Lung (tissue), 17 donors: ENCODE measurements at places on chromosomes 3 and 15. TPM values are rescaled to one million over a fixed set of nuclear protein-coding genes. Genes with fewer than 3 reads are reported as not detected.

GRCh38 chr3:156725682-156726081, 51.3 kb downstream of the TIPARP start:
- no peaks in the 10 kb centered on the region for H3K27me3 ChIP-seq
- H3K4me1 ChIP-seq = peaks cover 6% of the 10 kb centered on the region
- no peak overlapping the region for H3K4me3 ChIP-seq
- no peak for DNase-seq
- H3K27ac ChIP-seq = no peak overlapping the region
- no peaks in the 10 kb centered on the region for H3K36me3 ChIP-seq

GRCh38 chr3:135792174-135792573, 173.4 kb upstream of the PPP2R3A start:
- no peaks in the 10 kb centered on the region for H3K27me3 ChIP-seq
- H3K4me1 ChIP-seq = no peaks in the 10 kb centered on the region
- H3K4me3 ChIP-seq = no peak overlapping the region
- H3K36me3 ChIP-seq = no peaks in the 10 kb centered on the region
- DNase-seq = no peak

DNA sequence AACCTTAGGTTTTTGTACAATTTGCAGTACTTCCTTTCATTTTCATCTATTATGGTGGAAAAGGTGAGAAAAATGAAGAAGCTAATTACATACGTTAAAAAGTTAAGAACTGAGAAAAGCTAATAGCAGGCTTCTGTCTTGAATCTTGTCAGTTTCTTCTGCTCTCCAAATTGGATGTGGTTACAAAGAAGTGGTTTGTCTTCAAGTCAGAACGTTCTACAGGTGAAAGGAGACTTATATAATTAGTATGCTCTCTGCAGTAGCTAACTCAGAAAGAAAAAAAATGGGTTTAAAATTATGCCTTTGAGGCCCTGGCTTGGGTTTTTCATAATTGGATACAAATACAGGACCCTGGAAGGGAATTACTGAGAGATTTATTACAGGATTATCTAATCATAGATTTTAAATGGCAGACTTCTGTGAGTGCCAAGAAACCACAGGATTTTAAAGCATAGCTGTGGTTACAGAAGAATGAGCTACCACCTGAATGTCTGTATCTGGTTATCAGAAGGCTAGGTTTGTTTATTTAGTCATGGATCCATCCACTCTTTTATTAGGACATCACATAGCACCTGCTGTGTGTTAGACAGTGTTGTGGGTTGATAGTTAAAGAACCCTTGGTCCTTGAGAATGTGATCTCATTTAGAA, 528.1 kb upstream of the MCTP2 start:
- H3K36me3 ChIP-seq = no peaks in the 10 kb centered on the region
- no peak overlapping the region for H3K4me3 ChIP-seq
- no peak overlapping the region for H3K27ac ChIP-seq
- no peaks in the 10 kb centered on the region for H3K4me1 ChIP-seq
- DNase-seq = no peak

GRCh38 chr3:57582474-57583168, 14.5 kb downstream of the ARF4 start:
- H3K4me1 ChIP-seq = no peaks in the 10 kb centered on the region
- no peaks in the 10 kb centered on the region for H3K27me3 ChIP-seq
- DNase-seq = no peak
- H3K4me3 ChIP-seq = no peak overlapping the region
- no peak overlapping the region for H3K27ac ChIP-seq

DNA sequence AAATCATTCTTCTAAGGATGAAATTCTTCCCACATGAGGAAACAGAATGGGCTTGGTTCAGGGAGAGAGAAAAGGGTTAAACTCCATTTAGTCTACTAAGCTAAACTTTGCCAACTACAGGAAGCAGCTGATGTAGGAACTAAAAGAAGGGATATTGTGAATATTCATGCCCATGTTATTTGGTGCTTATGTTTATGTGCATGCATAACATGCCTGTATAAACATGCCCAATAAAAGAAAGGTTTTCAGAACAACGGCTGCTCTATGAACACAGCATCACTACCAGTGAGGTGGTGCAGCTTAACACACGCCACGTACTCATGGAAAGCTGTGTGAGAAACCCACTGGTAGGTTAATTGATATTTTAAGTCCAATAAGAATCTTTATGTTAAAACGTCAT, 59.4 kb upstream of the VGLL4 start:
- H3K4me3 ChIP-seq = no peak overlapping the region
- no peaks in the 10 kb centered on the region for H3K27me3 ChIP-seq
- peaks cover 3% of the 10 kb centered on the region for H3K36me3 ChIP-seq
- H3K27ac ChIP-seq = no peak overlapping the region
- no peaks in the 10 kb centered on the region for H3K4me1 ChIP-seq

DNA sequence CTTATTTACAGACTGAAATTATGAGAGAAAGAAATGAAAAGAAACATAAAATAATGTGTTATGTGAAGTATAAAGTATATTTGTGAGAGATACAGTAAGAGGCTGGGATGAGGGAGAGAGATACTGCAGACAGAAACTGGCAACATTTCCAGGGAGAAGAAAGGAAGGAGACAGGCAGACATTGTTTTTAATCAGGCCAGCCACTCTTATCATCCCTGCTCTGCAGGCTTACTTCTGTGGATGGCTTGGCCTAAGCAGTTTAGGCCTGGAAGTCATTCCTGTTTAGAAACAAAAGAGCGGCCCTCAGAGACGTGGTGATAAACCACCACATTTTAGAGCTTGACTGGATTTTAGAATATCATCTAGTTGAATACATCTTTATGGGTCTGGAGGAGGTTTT, 12.4 kb downstream of the PCCB start:
- H3K4me3 ChIP-seq = no peak overlapping the region
- DNase-seq = peak; percentile 23
- no peaks in the 10 kb centered on the region for H3K27me3 ChIP-seq

DNA sequence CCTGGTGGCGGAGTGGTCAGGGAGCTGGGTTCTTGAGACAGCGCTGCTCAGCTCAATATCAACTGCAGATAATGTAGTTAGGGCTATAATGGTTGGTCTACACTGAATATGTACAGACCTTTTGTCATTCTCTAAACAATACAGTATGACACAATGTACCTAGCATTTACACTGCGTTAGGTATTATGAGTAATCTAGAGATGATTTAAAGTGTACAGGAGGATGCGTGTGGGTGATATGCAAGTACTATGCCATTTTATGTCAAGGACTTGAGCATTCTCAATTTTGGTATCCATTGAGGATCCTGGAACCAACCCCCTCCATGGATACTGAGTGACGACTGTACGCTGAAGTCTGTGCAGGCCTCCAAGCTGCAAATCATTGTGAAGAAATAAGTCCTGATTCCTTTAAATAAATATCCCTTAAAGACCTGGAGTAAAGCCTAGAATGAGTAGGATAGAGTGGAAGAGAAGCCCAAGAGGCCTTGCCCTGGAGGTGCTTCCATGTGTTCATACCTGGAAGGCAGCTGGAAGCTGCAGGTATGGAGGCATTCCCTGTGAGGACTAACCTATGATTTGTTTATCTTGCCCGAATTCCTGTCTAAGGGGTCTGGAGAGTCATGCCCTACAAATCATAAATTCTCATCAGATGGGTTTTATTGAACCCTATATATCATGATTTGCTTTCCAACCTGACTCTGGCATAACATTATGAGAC, 15.7 kb upstream of the RTP1 start:
- no peaks in the 10 kb centered on the region for H3K36me3 ChIP-seq
- no peak for DNase-seq
- H3K27ac ChIP-seq = no peak overlapping the region

- H3K27ac ChIP-seq = peak within 1 kb of the TSS; percentile 94
- no peaks in the 10 kb centered on the region for H3K4me1 ChIP-seq
- peak; percentile 76 for DNase-seq
- peaks cover 8% of the 10 kb centered on the region for H3K36me3 ChIP-seq
- H3K4me3 ChIP-seq = peak within 1 kb of the TSS; percentile 89
- no peaks in the 10 kb centered on the region for H3K27me3 ChIP-seq
Observed at GRCh38 chr3:50322386-50323091, at the start of gene HYAL2. HYAL2 (minus strand) TSS chr3:50322745; CDS start chr3:50320489, 2,256 bp downstream.

GRCh38 chr3:114863848-114864247, 283.2 kb downstream of the ZBTB20 start:
- no peak overlapping the region for H3K27ac ChIP-seq
- no peak overlapping the region for H3K4me3 ChIP-seq
- no peaks in the 10 kb centered on the region for H3K4me1 ChIP-seq
- H3K36me3 ChIP-seq = no peaks in the 10 kb centered on the region
- no peak for DNase-seq
- no peaks in the 10 kb centered on the region for H3K27me3 ChIP-seq

DNA sequence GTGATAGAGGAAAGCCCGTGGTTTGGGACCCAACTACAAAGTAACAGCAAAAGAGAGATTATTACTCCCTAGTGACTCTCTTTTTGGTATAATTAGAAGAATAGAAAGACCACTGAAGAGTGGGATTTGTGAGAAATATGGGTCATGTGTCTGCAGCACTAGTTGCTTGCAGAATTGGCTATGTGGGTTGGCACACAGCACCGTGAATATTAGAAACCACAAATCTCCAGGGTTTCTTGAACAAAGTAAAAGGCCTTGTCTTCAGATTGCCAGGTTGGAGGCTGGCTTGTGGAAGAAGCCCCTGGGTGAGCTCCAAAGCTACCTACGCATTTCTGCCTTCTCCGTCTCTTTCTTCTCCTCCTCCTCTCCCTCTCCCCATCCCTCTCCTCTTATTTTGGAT, 177.9 kb upstream of the ICE2 start:
- H3K4me1 ChIP-seq = no peaks in the 10 kb centered on the region
- H3K27me3 ChIP-seq = no peaks in the 10 kb centered on the region
- no peaks in the 10 kb centered on the region for H3K36me3 ChIP-seq

DNA sequence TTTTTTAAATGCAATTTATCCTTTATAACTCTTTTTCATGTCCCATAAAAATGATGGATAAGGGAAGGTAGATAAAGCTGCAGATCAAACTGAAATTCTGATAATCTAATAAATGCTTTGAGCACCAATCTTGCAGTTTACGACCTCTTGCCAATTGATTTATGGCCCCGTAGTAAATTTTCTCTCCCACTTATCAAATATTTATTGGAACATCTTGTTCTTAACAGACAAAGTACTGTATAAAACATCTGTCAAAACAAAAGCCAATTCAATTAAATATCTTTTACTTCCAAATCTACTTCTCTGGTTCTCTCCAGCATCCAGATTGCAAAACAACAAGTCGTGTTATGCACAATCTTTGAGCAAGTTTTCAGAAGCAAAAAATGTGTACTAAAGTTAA, 34.6 kb downstream of the POLR2M start:
- H3K4me3 ChIP-seq = no peak overlapping the region
- H3K27me3 ChIP-seq = no peaks in the 10 kb centered on the region
- H3K4me1 ChIP-seq = no peaks in the 10 kb centered on the region
- H3K36me3 ChIP-seq = no peaks in the 10 kb centered on the region
- peak; percentile 22 for DNase-seq

DNA sequence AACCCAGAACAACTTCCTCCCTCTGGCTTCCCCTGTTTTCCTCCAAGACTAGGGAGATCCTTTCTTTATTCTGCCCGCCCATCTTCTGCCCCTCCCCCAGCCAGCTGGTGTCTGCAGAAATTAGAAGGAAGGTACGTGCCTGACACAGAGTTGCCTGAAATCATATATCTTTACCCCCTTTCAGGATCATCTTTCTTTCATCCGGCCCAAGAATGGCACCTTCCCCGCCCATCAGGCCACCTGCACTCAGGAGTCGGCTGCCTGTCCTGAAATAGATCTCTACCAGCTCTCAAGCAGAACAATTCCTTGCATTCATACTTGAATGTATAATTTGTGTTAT, 133.7 kb downstream of the VGLL4 start:
- H3K4me3 ChIP-seq = no peak overlapping the region
- peak overlapping the region; percentile 62 for H3K27ac ChIP-seq
- H3K36me3 ChIP-seq = no peaks in the 10 kb centered on the region
- no peak for DNase-seq
- no peaks in the 10 kb centered on the region for H3K27me3 ChIP-seq

GRCh38 chr15:58298879-58299850, 132.6 kb upstream of the LIPC start:
- H3K4me3 ChIP-seq = no peak overlapping the region
- no peaks in the 10 kb centered on the region for H3K4me1 ChIP-seq
- no peaks in the 10 kb centered on the region for H3K36me3 ChIP-seq
- no peaks in the 10 kb centered on the region for H3K27me3 ChIP-seq
- H3K27ac ChIP-seq = no peak overlapping the region

GRCh38 chr3:55332176-55332575, 154.9 kb downstream of the WNT5A start:
- no peaks in the 10 kb centered on the region for H3K4me1 ChIP-seq
- DNase-seq = no peak
- no peak overlapping the region for H3K4me3 ChIP-seq

DNA sequence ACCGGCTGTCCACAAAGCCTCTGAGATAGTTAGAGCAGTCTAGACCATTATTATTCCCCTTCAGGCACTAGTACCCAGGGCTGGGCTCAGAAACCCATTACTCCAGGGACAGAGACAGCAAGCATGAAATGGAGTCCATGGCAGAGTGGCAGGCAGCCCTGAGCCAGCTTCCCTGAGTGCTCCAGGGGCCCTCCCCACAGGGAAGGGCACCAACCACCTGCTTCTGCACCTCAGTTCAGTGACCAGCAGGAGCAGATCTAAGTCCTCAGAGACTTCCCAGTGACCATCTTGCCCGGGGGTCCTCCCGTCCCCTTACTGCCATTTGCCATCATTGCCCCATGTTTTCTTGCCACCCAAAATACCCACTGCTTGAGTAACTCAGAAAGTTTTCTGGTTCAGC, 62.0 kb downstream of the DAPK2 start:
- no peak for DNase-seq
- H3K4me1 ChIP-seq = peaks cover 21% of the 10 kb centered on the region
- H3K36me3 ChIP-seq = no peaks in the 10 kb centered on the region
- peak overlapping the region; percentile 89 for H3K27ac ChIP-seq
- H3K27me3 ChIP-seq = no peaks in the 10 kb centered on the region

DNA sequence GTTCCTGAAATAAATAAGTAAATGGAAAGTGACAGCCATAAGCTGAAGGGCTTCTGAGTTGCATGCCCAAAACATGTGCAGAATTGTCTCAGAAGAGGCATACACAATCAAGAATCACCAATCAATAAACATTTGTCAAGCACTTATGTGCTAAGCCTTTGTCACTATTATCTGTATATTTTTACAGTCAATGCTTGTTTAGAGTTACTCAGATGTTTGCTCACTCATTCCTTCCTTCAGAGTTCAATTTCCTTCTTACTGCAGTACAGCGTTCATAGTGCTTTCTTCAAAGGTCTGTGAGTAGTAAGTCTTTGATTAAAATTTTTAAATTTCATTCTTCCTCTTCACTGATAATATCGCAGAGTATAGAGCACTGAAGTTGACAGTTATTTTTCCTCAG, 17.2 kb downstream of the FOXL2NB start:
- DNase-seq = no peak
- no peak overlapping the region for H3K4me3 ChIP-seq
- no peaks in the 10 kb centered on the region for H3K36me3 ChIP-seq
- H3K4me1 ChIP-seq = peaks cover 7% of the 10 kb centered on the region
- peaks cover 29% of the 10 kb centered on the region for H3K27me3 ChIP-seq

Gene NRROS
- total RNA-seq = 17.6 TPM
